ENCODE measurements at places on chromosomes 3 and 15. TPM values are rescaled to one million over a fixed set of nuclear protein-coding genes. Genes with fewer than 3 reads are reported as not detected.

GAP43 gene
- 0.74 TPM for total RNA-seq

DNA sequence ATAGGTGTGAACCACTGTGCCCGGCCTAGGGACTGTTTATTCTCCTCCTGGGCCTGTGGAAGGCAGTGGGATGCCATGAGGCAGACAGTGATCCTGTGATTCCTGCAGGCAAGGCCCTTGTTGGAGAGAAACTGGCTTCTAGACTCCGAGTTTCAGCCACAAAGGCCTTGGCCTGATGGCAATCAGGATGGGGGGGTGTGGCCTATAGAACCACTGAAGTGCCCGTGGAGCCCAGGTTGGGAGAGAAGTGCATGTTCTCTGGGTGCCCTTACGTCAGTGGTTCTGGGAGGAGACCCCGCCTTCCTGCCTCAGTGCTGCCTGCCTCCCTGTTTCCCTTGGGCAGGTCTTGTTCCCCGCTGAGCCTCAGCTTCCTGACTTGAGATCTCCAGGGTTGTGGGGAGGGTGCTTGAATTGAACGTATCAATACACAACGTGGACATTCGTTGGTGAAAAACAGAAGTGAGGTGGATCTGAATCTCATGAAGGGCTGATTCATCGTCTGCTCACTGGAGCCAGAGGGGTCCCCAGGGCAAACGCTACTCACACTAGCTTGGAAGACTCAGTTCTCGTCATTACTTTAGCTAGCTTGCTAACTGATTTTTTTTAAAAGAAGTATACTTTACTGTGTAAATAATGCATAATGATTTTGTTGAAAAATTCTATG is 31.8 kb downstream of the IRAK2 start:
- peak overlapping the region; percentile 47 for H3K27ac ChIP-seq
- DNase-seq: peak; percentile 62
- no peaks in the 10 kb centered on the region for H3K27me3 ChIP-seq
- no peak overlapping the region for H3K4me3 ChIP-seq

DNA sequence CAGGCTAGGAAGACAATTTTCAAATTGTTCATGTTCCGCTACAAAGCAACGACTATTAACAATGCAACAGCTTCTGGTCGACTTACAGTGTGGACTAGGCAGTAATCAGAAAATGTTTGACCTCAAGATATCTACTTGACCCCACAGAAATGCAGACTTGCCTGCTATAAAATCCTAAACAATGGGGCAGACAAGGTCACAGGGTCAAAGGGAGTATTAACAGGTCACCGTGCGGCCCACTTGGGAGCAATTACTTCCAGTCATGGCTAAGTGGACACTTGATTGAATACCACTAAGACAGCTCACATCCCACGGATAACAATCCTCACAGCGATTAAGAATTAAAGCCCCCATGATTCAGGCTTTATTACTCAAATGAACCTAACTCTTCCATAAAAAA is 58.9 kb downstream of the FOXP1 start:
- H3K27ac ChIP-seq: no peak overlapping the region
- H3K36me3 ChIP-seq: no peaks in the 10 kb centered on the region
- no peak for DNase-seq
- H3K4me1 ChIP-seq: no peaks in the 10 kb centered on the region

RAB7A gene
- total RNA-seq: 80.8 TPM

PSTPIP1 gene
- total RNA-seq: 8.6 TPM

ADAMTS9 gene
- 16.7 TPM for total RNA-seq

GRCh38 chr3:12303534-12303933 is 14.7 kb downstream of the PPARG start:
- H3K36me3 ChIP-seq: no peaks in the 10 kb centered on the region
- no peaks in the 10 kb centered on the region for H3K27me3 ChIP-seq
- no peaks in the 10 kb centered on the region for H3K4me1 ChIP-seq
- H3K27ac ChIP-seq: no peak overlapping the region
- H3K4me3 ChIP-seq: no peak overlapping the region

GOLGA6B gene
- total RNA-seq: not detected

SLMAP gene
- 113 TPM for total RNA-seq

GRCh38 chr15:44710236-44711095 is 657 bp downstream of the PATL2 start:
- H3K27me3 ChIP-seq: no peaks in the 10 kb centered on the region
- H3K4me1 ChIP-seq: peaks cover 30% of the 10 kb centered on the region
- no peak overlapping the region for H3K4me3 ChIP-seq
- peak; percentile 61 for DNase-seq
- peak overlapping the region; percentile 99 for H3K27ac ChIP-seq

TCAIM gene
- total RNA-seq: 49.8 TPM

DNA sequence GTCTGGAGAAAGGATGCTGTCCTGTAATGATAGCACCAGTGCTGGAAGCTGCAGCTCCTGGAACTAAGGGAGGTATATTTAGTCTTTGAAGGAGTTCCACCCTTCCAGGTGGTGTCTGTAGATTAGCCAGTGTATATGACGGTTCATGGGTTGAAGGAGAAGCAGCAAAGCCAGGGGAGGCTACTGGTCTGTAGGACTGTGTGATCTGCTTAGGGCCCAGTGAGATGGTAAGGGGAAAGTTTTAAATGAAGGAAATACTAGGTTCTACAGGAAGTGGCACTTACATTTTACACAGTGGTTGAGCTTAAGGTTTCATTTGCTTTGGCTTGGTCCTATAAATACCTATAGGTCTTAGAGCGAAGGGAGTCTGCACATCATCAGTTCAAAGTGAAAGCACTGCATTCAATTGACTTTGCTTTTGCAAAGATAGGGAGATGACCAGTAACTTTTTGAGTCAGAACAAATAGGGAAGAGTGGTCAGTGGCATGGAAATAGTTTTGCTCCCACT is 5.6 kb downstream of the SLC25A38 start:
- no peaks in the 10 kb centered on the region for H3K27me3 ChIP-seq
- H3K27ac ChIP-seq: no peak overlapping the region
- peaks cover 20% of the 10 kb centered on the region for H3K4me1 ChIP-seq
- no peaks in the 10 kb centered on the region for H3K36me3 ChIP-seq

SPINK8 gene
- not detected for total RNA-seq

EBLN2 gene
- total RNA-seq: 1.7 TPM

DNA sequence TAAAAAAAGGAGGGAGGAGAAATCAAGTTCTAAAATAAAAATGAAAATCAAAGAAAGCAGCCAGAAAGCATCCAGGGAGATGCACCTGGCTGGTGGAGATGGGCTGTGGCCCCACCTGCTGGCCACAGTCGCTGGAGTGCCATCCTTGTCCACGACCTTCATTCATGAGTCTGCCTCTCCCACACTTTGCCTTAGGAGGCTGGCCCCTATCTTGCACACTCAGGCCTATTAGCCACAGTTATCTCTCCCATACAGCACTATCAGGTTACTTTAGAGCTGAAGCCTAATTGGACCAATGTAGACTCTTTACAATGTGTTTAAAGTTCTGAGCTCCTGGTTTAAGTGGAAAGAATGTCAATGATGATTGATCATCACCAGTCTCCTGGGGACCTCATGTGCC is 392.0 kb upstream of the RORA start:
- no peak overlapping the region for H3K4me3 ChIP-seq
- no peaks in the 10 kb centered on the region for H3K4me1 ChIP-seq
- DNase-seq: peak; percentile 19
- H3K27ac ChIP-seq: no peak overlapping the region

DNA sequence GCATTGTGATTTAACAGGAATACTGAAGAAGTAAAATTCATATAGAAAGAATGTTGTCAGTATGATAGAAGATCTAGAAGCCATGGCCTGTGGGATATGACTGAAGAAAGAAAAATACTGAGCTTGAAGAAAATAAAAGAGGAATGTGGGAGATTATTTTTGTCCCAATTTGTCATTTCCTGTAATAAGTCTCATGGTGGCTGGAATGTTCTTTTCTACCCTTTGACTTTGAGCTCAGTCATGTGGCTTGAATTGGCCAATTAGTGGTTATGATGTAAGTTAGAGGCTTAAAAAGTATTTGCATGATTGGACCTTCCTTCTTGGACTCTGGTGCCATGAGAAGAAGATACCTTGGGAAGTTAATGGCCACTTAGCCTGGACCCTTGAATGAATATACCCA is 14.1 kb downstream of the APH1B start:
- H3K4me3 ChIP-seq: no peak overlapping the region
- peak overlapping the region; percentile 72 for H3K27ac ChIP-seq
- no peaks in the 10 kb centered on the region for H3K27me3 ChIP-seq
- DNase-seq: no peak

DNA sequence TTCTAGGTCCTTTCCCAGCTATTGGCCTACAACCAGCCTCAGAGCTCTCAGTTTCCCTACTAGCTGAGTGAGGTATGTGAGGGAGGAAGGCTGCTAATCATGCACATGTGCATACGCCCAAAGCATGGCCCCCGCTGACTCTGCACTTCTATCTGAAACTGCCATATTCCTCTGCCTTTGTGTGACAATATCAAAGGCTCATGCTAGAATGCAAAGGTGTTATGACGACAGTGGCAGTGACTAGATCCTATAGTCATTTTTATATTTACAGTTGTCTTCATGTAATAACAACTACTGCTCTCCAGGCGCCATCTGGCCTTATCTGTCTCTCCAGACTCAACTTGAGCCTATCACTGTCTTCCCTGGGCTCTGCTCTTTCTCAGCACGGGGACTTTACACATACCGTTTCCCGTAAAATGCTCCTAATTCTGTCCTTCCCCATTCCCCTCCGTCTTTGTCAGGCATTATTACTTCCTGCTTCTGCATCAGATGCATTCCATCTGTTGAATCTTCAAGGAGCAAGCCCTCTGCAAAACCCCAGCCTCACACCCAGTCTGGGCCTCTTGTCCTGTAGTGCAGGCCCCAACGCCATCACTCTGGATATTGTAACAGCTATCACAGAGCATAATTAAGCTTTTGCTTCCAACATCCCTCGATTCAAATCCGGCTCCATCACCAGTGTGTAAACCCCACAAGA is 102.5 kb downstream of the PDCD6IP start:
- H3K36me3 ChIP-seq: no peaks in the 10 kb centered on the region
- no peaks in the 10 kb centered on the region for H3K27me3 ChIP-seq
- no peak overlapping the region for H3K27ac ChIP-seq
- H3K4me1 ChIP-seq: no peaks in the 10 kb centered on the region
- H3K4me3 ChIP-seq: no peak overlapping the region

DNA sequence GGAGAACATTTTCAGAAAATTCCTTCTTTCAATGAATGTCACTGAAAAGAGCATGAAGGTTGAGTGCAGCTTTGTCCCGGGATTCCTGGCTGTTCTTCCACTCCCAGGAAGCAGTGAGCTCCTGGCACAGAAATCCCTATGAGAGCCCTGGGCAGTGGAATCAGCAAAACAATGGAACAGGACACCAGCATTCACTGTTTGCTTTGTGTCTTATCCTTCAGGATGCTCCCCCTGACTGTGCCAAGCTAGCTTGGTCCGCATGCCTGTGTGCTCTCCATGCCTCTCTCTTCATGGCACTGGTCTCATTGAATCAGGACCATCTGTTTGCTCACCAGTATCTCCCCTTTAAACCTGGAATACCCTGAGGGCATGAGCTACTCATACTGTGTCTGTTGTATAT is 102.0 kb upstream of the GADL1 start:
- DNase-seq: no peak
- no peaks in the 10 kb centered on the region for H3K36me3 ChIP-seq
- no peaks in the 10 kb centered on the region for H3K27me3 ChIP-seq
- no peaks in the 10 kb centered on the region for H3K4me1 ChIP-seq
- no peak overlapping the region for H3K4me3 ChIP-seq

CLCN2 gene
- 7.5 TPM for total RNA-seq

- no peak for DNase-seq
- no peak overlapping the region for H3K27ac ChIP-seq
- H3K4me1 ChIP-seq: no peaks in the 10 kb centered on the region
- H3K36me3 ChIP-seq: peaks cover 12% of the 10 kb centered on the region
- H3K4me3 ChIP-seq: no peak overlapping the region
- no peaks in the 10 kb centered on the region for H3K27me3 ChIP-seq
These were observed 38.7 kb downstream of the HSPBAP1 start for GRCh38 chr3:122754929-122755328.

GRCh38 chr3:64548200-64548889 is 139.5 kb downstream of the ADAMTS9 start:
- H3K27me3 ChIP-seq: no peaks in the 10 kb centered on the region
- no peaks in the 10 kb centered on the region for H3K36me3 ChIP-seq
- no peak overlapping the region for H3K27ac ChIP-seq
- H3K4me3 ChIP-seq: no peak overlapping the region

DNA sequence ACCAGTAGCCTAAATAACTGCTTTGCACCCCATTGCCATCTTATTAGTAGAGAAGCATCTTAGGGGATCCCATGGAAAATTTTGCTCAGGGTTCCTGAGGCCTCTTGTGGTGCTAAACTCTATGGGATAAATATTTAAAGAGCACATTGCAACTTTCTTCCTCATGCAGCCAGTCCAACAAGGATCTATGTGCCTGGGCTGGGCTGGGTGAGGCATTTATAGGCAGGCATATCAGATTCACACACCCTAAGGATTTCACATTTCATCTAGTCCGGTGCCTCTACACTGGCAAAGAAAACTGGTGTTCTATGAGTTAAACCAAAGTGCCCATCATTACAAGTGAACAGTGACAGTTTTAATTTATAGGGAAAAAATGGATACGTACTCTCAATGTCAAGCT is 512.3 kb downstream of the EDEM1 start:
- no peaks in the 10 kb centered on the region for H3K36me3 ChIP-seq
- no peak for DNase-seq
- no peak overlapping the region for H3K4me3 ChIP-seq
- no peaks in the 10 kb centered on the region for H3K27me3 ChIP-seq
- H3K4me1 ChIP-seq: no peaks in the 10 kb centered on the region

GRCh38 chr3:171326717-171327440 is 133.3 kb downstream of the TNIK start:
- no peaks in the 10 kb centered on the region for H3K27me3 ChIP-seq
- no peak overlapping the region for H3K27ac ChIP-seq
- no peaks in the 10 kb centered on the region for H3K36me3 ChIP-seq
- DNase-seq: no peak

SMCO1 gene
- total RNA-seq: not detected

- no peak overlapping the region for H3K4me3 ChIP-seq
- H3K27me3 ChIP-seq: no peaks in the 10 kb centered on the region
- no peak overlapping the region for H3K27ac ChIP-seq
- DNase-seq: no peak
These were observed 701.3 kb downstream of the ROBO1 start for GRCh38 chr3:79066481-79066880.

GRCh38 chr3:184604039-184604601 is 42.5 kb downstream of the EPHB3 start:
- no peak for DNase-seq
- no peaks in the 10 kb centered on the region for H3K27me3 ChIP-seq
- peak overlapping the region; percentile 41 for H3K4me3 ChIP-seq
- no peak overlapping the region for H3K27ac ChIP-seq
- peaks cover 34% of the 10 kb centered on the region for H3K4me1 ChIP-seq

- H3K36me3 ChIP-seq: no peaks in the 10 kb centered on the region
- H3K27ac ChIP-seq: no peak overlapping the region
- H3K4me3 ChIP-seq: no peak overlapping the region
- H3K4me1 ChIP-seq: no peaks in the 10 kb centered on the region
These were observed 14.1 kb upstream of the CCR4 start for GRCh38 chr3:32937331-32937730.

- no peak for DNase-seq
- H3K27me3 ChIP-seq: no peaks in the 10 kb centered on the region
- peaks cover 10% of the 10 kb centered on the region for H3K4me1 ChIP-seq
- H3K4me3 ChIP-seq: no peak overlapping the region
These were observed 8.9 kb downstream of the CMTM6 start for GRCh38 chr3:32493437-32494414.

Measured in adrenal gland (tissue), 19 donors.